ENCODE measurements at places on chromosomes 6 and 20.

GRCh38 chr20:10263385-10264165 lies 44.9 kb downstream of the SNAP25 start:
- DNase-seq: no peak

DNA sequence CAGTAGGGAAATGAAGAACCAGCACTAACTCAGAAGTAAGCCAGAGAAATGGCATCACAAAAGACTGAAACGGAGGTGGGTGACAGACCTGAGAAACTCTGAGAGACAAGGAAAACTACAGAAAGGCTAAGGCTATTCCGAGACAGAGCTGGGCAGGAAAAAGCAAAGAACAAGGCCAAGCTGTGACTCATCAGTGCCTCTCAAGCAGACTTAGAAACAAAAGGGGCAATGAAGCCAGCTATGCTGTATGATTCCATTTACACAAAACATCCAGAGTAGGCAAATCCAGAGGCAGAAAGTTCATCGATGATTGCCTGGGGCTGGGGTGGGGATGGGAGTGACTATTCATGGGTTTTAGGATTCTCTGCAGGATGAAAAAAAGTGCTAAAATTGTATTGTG lies 50.0 kb downstream of the SLC23A2 start:
- DNase-seq: no peak

GRCh38 chr6:5744497-5744896 lies 262.2 kb downstream of the NRN1 start:
- DNase-seq: no peak

DNA sequence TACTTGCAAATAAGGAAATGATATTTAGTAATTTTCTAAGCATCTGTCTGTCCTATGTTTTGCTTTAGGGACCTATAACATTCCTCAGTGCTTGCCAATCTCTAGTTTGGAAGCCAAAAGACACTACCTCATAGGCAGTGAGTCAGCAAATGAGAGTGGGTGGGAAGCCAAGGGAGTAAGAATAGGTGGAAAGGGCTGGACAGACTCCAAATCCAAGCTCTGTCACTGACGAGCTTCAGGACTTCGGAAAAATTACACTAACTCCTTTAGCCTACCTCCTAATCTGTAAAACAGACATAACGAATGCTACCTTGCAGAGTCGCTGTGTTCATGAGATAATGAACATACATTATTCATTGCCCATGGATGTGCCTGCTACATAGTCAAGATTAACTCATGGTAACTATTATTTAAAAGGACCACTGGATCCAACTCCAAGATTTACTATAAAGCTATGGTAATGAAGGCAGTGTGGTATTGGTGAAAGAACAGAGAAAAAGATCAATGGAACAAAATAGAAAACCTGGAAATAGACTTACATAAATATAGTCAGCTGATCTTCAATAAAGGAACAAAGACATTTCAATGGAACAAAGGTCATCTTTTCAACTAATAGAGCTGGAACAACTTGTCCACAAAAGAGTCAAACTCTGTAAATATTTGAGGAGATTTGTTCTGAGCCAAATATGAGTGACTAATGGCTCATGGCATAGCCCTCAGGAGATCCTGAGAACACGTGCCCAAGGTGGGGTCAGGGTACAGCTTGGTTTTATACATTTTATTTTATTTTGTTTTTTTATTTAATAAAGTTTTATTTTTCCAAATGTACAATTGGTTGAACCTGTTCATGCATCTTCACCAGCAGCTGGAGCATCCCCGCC lies 64.1 kb downstream of the FAM50B start:
- DNase-seq: no peak

- DNase-seq: no peak
These were observed 92.5 kb downstream of the SLC22A23 start for GRCh38 chr6:3364391-3364790.

DNA sequence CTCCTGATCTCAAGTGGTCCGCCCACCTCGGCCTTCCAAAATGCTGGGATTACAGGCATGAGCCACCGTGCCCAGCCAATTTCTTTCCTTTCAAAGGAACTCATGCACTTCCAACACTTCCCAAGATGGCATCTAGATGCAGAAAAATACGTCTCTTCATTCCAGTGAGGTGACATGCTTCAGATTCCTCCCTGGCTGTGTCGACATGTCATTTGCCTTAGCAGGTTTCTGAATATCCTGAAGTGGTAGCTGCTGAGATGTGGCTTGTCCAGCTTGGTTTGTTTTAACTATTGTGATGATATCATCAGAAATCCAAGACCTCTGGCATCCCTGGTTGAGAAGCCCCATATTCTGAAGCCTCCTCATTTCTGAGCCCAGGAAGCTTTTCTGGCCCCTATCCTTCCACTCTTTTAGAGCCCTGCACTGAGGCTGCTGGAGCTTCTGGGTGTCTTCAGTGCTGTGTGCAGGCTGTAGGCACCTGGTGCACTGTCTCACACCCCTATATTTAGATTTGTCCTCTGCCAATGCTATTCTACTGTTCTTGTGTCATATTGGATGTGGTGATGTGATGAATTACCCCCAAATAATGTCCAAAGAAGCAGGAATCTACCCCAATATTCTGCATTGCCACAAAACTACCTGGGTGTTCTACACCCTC lies 73.3 kb upstream of the E2F3 start:
- DNase-seq: no peak

GRCh38 chr6:100096341-100096740 lies 102.3 kb upstream of the MCHR2 start:
- no peak for DNase-seq

DNA sequence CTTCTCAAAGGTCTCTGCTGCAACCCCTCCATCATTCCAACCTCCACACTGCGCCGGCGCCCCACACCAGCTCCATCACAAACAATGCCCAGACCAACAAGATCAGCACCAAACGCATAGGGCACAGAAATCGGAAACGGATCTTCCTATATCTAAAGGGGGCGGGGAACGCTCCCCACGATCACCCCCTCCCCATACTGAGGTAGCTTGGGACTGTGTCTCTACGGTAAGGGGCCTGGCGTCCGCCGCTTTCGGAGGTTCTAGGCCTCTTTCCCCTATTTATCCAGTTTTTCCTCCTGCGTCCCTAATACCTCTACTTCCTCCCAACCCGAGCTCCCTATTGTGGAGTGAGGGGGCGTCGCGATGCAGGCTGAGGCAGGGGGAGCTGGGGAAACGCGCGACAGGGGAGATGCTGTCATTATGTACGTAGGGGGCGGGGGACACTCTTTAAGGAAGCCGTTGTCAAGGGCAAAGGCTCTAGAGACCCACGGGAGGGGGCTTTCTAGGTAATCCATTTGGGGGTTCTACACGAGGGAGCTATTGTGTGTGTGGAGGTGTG lies 909 bp downstream of the DNAAF9 start:
- no peak for DNase-seq

- no peak for DNase-seq
These were observed 45.9 kb upstream of the SLC2A12 start for GRCh38 chr6:134098276-134098675.

- DNase-seq: no peak
These were observed at the start of gene SERAC1 for GRCh38 chr6:158168040-158168289. Gene SERAC1, minus strand, starts transcription at chr6:158168262. Its CDS starts 9,899 bp downstream, at chr6:158158363.

DNA sequence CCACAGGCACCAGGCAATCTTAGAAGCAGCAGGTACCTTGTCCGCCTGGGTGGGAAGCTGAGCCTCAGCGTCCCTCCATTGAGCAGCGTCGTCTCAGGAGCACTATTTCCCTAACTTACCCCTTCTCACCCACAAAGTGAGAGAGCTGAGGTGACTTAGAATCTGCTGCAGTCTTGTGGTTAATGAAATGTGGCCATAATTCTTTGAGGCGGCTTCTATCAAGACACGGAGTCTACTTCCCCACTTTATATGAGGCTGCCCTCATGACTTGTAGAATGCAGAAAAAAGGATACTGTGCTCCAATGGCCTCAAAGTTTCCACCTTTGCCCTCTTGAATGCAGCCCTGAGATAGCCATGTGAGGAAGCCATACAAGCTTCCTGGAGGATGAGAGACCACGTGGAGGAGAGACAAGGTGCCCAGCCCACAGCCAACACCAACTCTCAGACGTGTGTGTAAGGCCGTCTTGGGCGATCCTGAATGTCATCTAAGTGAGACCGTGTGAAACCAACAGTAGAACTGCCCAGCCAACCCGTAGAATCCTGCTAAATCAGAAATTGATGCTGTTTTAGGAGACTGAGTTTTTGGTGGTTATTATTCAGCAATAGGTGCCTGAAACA lies 9.1 kb upstream of the TAGAP start:
- DNase-seq: no peak

GRCh38 chr6:13327691-13328075 lies 654 bp downstream of the TBC1D7 start:
- no peak for DNase-seq

DNA sequence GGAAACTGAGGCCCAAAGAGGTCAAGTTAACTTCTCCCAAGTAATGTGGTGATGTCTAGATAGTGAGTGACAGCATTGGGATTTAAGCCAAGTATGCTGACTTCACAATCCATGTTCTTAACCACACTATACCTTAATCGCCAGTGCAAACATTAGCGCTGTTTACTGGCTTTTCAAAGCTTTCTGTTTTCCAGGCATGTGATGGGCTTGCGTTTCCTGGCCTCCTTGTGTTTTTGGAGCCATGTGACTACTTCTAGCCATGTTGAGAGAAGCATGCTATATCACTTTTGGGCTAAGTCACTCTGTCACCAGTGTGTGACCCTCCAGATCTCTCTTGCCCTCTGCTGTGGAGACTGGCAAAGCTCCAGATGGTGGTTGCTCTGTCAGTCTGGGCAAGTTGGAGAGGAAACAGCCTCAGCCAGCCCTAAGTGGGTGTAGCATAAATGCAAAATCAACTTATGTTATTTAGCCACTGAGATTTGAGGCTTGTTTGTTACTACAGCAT lies 76.9 kb downstream of the ANKRD6 start:
- no peak for DNase-seq

GRCh38 chr6:19757036-19757435 lies 80.1 kb upstream of the ID4 start:
- DNase-seq: no peak

- no peak for DNase-seq
These were observed 589.7 kb downstream of the CBLN4 start for GRCh38 chr20:55415567-55416142.

DNA sequence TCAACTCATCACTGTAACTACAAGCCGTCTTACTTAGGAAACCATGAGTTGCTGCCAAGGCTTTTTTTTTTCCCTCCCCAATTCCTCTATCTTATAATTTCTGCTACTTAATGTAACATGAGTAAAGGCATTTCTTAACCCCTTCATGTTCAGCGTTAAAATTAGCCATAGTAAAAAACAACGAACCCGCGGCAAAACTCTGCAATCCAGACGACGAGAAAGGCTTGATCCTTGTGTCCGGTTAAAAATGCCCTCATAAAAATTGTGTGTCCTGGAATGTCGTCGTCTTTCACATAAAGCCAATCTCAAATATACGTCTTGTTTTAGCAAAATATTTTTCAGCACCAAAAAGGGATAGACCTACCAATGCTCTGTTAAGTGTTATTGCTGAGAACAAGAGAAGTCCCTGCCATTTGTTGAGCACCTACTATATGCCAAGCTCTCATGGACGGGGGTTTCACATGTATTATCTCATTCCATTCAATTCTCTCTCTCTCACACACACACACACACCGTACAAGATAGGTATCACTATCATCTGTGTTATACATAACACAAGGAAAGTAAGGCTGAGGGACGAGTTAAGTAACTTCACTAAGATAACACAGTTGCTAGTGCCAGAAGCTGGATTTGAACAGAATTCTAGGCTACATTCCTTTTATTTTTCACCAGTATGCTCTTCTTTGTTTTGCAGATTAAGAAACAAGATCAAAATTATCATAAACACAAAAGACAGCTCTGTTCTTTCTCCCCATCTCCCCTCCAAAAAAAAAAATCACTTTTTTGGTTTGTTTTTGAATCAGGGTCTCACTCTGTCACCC lies 683 bp upstream of the ARHGAP18 start:
- no peak for DNase-seq

DNA sequence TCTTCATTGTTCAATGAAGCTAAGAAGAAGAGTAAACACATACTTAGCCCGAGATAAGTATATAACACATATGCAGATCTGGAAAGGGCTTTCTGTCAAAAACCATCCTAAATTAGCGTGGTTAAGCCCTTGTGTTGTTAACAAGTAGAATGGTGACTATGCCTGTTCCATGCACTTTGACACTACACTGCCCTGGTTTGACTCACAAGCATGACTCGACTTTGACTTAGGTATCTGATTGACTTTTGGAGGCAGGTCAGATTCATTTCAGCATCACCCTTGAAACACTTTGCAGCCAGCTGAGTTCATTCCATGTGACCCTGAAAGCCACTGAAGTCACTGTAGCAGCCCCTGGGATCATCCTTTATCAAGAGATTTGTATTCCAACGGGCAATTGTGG lies 239.8 kb downstream of the TBX18 start:
- no peak for DNase-seq

DNA sequence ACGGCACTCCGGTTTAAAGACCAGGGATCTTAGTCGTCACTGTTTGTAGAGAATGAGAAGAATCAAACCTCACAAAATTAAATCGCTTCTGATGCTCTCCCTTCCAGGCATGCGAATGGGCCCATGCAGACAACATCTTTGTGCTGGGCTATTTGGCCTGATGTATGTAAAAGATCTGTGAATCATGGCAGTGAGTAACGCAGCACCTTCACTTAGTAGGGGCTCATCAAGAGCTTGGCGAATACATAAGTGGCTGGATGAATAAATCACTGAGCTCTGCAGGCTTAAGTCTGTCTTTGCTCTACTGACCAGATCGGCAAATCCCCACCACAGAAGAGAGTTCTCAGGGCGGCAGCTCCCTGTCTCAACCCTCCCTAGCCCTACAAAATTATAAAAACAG lies 44.8 kb upstream of the AFDN start:
- peak; percentile 65 for DNase-seq

GRCh38 chr6:13286181-13286580 lies 42.2 kb downstream of the TBC1D7 start:
- DNase-seq: peak; percentile 2

- DNase-seq: no peak
These were observed 14.9 kb downstream of the ZBTB2 start for GRCh38 chr6:151376440-151376839.

DNA sequence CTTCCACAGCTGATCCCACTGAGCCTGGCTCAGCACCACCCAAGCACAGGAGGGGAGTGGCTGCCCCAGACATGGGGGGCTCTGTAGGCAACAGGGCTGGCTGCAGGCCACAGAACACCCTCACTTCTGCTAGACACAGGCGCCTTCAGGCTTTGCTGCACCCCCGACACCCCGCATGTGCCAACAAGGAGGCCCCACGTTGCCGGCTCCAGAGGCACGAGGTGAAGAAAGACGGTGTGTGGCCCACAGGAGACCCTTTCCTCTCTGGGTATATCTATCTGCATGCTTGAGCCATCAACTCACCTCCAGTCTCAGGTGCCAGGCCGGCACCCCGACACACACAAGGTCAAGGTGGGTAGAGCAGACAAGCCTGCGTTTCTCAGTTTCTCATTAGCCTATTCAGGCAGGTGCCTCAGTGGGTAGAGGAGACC lies 158.3 kb downstream of the DLL1 start:
- peak; percentile 85 for DNase-seq

GRCh38 chr6:132362442-132363185 lies 38.7 kb downstream of the MOXD1 start:
- DNase-seq: no peak

DNA sequence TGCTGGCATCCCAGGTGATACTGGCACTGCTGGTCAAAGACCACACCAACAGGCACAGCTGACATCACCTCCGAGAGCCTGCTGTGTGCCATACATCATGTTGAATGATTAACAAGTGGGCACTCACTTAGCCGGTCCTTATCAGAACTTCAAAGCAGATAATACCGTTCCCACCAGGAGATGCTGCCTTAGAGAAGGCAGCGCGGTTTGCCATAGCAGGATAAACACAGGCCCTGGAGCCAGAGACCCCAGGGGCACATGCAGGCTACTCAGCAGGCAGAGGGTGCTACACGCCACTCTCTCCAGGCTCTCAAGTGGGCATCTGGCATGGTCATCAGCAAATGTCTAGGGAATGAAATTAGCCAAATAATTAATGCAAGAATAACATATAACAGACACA lies 86.5 kb upstream of the CST7 start:
- peak; percentile 76 for DNase-seq

Measured in mesenteric fat pad (tissue), 1 donor.